ENCODE measurements at places on chromosomes 7 and 10. TPM values are rescaled to one million over a fixed set of nuclear protein-coding genes. Genes with fewer than 3 reads are reported as not detected.
A peak's percentile ranks its signal among the peaks of the same experiment; 100 is the strongest.

Gene HKDC1
- 1.6 TPM for total RNA-seq

Gene TAS2R38
- total RNA-seq: not detected

Gene EEPD1
- total RNA-seq: 0.50 TPM

Gene DNAJB9
- total RNA-seq: 8.2 TPM

Gene KNDC1
- not detected for total RNA-seq

Gene PON3
- not detected for total RNA-seq

Gene C7orf33
- not detected for total RNA-seq

DNA sequence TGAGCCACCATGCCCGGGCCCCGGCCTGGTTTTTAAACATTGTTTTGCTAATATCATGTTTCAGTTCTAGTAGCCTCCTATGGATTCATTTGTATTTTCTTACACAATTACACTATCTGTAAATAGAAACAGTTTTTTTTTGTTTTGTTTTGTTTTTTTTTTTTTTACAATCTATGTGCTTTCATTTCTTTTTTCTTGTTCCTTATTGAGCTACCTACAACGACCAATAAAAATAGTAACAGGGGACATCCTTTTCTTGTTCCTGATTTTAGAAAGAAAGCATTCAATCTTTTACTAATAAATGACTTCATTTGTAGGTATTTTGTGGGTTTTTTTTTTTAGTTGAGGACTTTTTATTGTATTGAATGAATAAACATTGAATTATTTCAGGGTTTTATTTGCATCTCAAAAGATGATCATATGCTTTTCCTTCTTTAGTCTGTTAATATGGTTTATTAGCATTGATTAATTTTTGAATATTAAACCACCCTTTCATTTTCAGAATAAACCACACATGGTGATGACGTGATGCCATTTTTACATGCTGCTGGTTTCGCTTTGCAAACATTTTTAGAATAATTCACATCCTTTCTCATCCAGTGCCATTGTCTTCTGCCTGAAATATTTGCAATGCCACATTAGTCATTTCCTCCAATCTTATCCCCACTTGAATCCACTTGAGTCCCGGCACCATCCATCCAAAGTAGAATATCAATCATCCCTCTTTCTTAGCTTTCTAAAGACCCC lies 18.1 kb upstream of the AKR1E2 start:
- no peaks in the 10 kb centered on the region for H3K36me3 ChIP-seq
- no peak overlapping the region for H3K27ac ChIP-seq
- no peak overlapping the region for H3K4me3 ChIP-seq
- peaks cover 2% of the 10 kb centered on the region for H3K27me3 ChIP-seq
- no peak for DNase-seq
- H3K4me1 ChIP-seq: no peaks in the 10 kb centered on the region

GRCh38 chr7:79786187-79786586 lies 332.7 kb upstream of the MAGI2 start:
- H3K27me3 ChIP-seq: no peaks in the 10 kb centered on the region
- H3K36me3 ChIP-seq: no peaks in the 10 kb centered on the region
- no peaks in the 10 kb centered on the region for H3K4me1 ChIP-seq

DNA sequence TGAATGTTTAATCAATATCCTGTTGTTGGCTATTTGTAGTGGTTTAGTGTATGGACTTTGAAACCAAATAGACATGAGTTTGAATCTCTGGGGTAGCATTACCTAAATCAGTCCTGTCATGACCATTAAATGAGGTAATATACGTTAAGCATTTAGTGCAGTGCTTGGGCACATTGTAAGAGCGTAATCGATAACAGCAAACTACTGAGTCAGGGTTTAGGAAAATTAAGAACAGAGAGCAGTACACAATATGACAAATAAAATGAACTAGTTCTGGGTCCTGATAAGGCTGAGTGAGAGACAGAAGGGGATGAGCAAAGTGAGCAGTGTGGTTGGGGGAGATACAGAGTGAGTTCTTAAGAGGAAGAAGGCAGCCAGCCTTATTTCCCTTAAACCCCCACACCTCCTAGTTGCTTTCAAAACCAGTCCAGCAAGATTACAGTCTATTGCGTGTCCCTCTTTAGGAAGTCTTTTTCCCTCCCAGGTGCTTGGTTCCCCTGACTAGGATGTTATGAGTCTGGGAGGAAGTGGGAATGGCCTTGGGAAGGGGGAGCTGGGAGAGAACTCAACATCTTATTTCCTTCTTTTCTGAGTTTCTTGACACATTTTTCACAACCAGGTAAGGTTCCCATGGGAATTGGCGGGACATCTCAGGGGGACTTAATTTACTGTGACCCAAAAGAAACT lies 171.0 kb downstream of the SND1 start:
- peaks cover 7% of the 10 kb centered on the region for H3K36me3 ChIP-seq
- H3K27me3 ChIP-seq: no peaks in the 10 kb centered on the region
- DNase-seq: no peak

- H3K4me3 ChIP-seq: no peak overlapping the region
- H3K27me3 ChIP-seq: no peaks in the 10 kb centered on the region
- peaks cover 11% of the 10 kb centered on the region for H3K4me1 ChIP-seq
- DNase-seq: no peak
- H3K36me3 ChIP-seq: no peaks in the 10 kb centered on the region
Measured at GRCh38 chr7:36526863-36527548, 137.3 kb downstream of the ANLN start.

- no peak overlapping the region for H3K4me3 ChIP-seq
- H3K36me3 ChIP-seq: no peaks in the 10 kb centered on the region
- DNase-seq: no peak
- H3K4me1 ChIP-seq: no peaks in the 10 kb centered on the region
- H3K27me3 ChIP-seq: no peaks in the 10 kb centered on the region
- H3K27ac ChIP-seq: no peak overlapping the region
Measured at GRCh38 chr10:86310702-86311101, 55.9 kb downstream of the GRID1 start.

GRCh38 chr10:132322586-132323048 lies 9.4 kb upstream of the LRRC27 start:
- peaks cover 33% of the 10 kb centered on the region for H3K4me1 ChIP-seq
- no peak overlapping the region for H3K27ac ChIP-seq
- peaks cover 25% of the 10 kb centered on the region for H3K36me3 ChIP-seq
- no peak overlapping the region for H3K4me3 ChIP-seq

DNA sequence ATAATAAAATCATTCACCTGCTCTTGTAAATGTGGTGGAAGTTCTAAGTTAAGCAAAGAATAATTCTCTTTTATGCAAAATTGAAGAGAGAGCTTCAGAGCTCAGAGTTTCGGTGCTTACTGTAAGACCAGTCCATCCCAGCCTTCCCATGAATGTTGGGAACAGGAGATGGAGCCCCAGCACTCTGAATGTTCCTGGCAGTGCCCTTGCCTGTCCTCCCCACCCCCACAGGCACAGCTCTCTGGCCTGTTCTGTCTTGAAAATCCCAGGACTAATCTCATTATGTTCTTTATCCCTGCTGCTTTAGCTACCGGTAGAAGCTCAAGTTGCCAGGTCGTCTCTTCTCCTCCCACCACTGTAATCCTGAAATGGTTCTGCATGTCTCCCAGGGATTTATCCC lies 29.1 kb upstream of the LHFPL3 start:
- H3K27ac ChIP-seq: no peak overlapping the region
- peaks cover 14% of the 10 kb centered on the region for H3K27me3 ChIP-seq
- H3K4me3 ChIP-seq: no peak overlapping the region
- H3K4me1 ChIP-seq: peaks cover 7% of the 10 kb centered on the region

DNA sequence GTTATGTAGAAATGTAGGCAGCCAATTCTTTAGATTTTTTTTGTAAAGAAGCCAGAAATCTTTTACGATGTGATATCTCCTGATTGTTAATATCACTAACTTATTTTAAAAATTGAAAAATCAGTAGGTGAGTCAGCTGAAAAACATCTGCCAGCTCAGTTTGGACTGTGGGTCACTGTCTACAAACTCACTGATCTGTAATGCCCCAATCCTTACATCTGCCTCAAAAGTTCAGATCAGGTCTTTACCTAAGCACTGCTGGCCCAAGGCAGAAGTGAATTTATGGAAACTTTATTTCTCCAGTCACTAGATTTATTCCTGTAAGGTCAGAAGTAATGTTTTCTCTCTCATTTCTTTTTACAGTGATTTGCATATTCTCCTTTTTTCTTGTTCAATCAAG lies 31.0 kb upstream of the FAM13C start:
- DNase-seq: no peak
- no peaks in the 10 kb centered on the region for H3K27me3 ChIP-seq
- H3K36me3 ChIP-seq: no peaks in the 10 kb centered on the region
- H3K4me1 ChIP-seq: no peaks in the 10 kb centered on the region

- H3K27me3 ChIP-seq: no peaks in the 10 kb centered on the region
- H3K4me3 ChIP-seq: no peak overlapping the region
- no peak overlapping the region for H3K27ac ChIP-seq
- peaks cover 55% of the 10 kb centered on the region for H3K36me3 ChIP-seq
- no peak for DNase-seq
Measured at GRCh38 chr7:90351987-90352386, 5.5 kb downstream of the GTPBP10 start.

DNA sequence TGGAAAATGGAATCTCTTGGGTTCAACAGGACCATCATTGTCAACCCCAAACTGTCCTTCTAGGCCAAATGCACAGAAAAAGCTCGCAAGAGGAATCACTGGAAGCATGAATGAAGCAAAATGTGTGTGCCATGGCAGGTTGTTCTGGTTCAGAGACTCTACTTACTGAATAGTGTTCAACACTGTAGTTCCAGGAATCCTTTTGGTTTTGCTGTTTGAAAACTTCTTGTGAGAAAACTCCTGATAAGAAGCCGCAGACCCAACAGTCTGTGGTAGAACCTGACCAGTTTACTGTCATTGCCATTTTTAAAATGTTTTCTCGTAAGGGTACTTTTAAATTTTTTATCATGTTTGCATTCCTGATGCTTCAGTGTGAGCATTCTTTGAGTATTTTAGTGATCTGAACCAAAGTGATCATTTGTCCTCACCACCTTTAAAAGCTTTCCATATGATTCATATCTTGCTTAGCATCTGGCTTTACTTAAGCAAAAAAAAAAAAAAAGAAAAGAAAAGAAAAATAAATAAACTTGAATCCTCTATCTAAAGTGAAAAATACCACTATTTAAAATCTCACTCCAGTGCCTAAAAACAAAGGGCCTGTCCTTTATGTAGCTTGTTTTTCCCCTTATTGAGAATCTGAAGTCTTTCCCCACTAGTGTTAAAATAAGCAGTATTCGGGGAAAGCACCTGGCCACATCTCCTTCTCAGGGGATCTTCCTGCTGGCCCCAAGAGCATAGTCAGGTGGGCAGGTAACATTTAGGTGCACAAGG lies 92.4 kb downstream of the WNT2 start:
- DNase-seq: no peak
- H3K27me3 ChIP-seq: no peaks in the 10 kb centered on the region
- no peak overlapping the region for H3K4me3 ChIP-seq
- H3K4me1 ChIP-seq: no peaks in the 10 kb centered on the region
- no peaks in the 10 kb centered on the region for H3K36me3 ChIP-seq
- no peak overlapping the region for H3K27ac ChIP-seq

- DNase-seq: no peak
- H3K27me3 ChIP-seq: no peaks in the 10 kb centered on the region
- no peak overlapping the region for H3K27ac ChIP-seq
- no peaks in the 10 kb centered on the region for H3K4me1 ChIP-seq
- no peaks in the 10 kb centered on the region for H3K36me3 ChIP-seq
- H3K4me3 ChIP-seq: no peak overlapping the region
Measured at GRCh38 chr7:18521945-18522566, 26.5 kb downstream of the HDAC9 start.

DNA sequence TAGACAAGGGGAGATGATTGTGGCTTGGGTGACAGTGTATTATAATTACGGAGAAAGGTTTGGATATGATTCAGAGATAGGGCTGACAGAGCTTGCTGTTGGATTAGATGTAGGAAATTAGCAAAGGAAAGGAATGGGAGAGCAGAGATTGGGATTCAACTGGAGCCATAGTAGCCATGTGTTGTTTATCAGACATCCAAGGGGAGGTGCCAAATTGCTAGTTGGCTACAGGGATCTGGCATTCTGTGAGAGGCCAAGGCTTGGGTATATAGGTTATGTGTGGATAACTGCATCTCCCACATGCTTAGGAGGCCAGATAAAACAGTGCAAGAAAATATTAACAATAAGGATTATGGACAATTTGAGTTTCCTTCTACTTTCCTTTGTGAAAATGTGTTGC lies 34.9 kb downstream of the CSGALNACT2 start:
- H3K4me3 ChIP-seq: no peak overlapping the region
- no peaks in the 10 kb centered on the region for H3K4me1 ChIP-seq
- no peak for DNase-seq
- H3K36me3 ChIP-seq: peaks cover 53% of the 10 kb centered on the region

GRCh38 chr7:468681-469562 lies 50.7 kb downstream of the PDGFA start:
- peak; percentile 35 for DNase-seq
- no peaks in the 10 kb centered on the region for H3K27me3 ChIP-seq
- H3K4me3 ChIP-seq: no peak overlapping the region
- peaks cover 10% of the 10 kb centered on the region for H3K4me1 ChIP-seq

- H3K27me3 ChIP-seq: peaks cover 24% of the 10 kb centered on the region
- H3K4me3 ChIP-seq: no peak overlapping the region
- no peak for DNase-seq
Measured at GRCh38 chr7:106313456-106313901, 28.7 kb upstream of the NAMPT start.

DNA sequence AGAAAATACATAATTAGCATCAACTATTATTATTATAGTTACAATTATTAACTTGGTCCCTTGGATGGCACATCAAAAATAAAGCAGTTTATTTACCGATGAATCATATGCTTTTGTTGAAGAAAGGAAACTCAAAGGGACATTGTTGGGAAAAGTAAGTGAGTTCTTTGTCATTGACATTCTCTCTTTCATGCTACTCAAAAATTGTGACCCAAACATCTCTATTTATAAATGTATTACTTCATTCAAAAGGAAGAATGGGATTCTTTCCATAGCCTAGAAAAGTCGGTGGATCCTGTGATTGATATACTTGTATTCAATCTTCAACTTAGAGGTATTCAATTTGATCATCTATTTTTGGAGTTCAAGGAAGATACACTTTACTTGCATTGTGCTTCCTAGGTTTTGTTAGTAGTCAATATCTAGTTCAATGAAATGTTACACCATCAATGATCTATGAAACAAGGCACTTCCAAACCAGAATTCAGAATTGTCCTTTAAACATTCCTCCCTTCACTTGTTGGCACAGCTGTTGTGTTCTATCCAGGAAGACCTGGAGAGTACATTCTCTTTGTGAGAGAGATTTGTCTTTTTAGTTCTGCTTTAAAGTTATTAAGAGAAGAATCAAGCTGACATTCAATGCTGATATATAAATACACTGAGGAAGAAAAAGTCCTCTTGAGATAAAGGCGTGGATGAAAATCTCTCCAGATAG lies 235.2 kb downstream of the TMEM26 start:
- no peaks in the 10 kb centered on the region for H3K4me1 ChIP-seq
- no peak overlapping the region for H3K4me3 ChIP-seq
- peaks cover 9% of the 10 kb centered on the region for H3K27me3 ChIP-seq
- no peak for DNase-seq
- H3K36me3 ChIP-seq: no peaks in the 10 kb centered on the region
- no peak overlapping the region for H3K27ac ChIP-seq
